Hindlimb muscle (tissue), 1 donor: ENCODE measurements at places on chromosomes 7 and 10. TPM values are rescaled to one million over a fixed set of nuclear protein-coding genes. Genes with fewer than 3 reads are reported as not detected.

DNA sequence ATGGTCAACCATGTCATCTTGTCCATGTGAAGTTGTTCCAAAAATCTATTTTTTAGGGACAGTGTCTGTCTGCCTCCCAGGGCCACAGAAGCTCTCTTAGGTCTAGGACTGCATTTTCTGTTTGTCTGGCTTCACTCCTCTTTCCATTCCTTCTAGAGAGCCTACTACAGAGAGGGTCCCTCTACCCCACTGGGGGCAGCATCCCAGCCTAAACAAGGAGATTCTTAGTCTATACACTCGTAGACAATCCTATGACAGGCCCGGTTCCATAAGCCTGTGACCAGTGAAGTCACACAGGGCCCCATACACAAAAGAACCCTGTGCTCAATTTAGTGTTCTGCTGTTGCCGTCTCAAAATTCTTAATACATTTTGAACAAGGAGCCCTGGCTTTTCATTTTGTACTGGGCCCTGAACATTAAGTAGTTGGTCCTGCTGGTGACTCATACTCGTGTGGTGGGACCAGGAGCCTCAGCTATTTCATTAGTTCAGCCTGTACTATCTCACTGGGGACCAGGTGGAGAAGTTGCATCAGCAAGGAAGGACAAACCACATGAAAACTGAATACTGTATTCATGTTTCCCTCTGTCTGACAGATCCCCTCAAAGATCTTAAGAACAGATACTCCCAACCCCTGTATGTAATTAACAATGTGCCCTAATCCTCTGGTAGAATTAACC, 23.5 kb upstream of the FAM180A start:
- no peak for DNase-seq

DNA sequence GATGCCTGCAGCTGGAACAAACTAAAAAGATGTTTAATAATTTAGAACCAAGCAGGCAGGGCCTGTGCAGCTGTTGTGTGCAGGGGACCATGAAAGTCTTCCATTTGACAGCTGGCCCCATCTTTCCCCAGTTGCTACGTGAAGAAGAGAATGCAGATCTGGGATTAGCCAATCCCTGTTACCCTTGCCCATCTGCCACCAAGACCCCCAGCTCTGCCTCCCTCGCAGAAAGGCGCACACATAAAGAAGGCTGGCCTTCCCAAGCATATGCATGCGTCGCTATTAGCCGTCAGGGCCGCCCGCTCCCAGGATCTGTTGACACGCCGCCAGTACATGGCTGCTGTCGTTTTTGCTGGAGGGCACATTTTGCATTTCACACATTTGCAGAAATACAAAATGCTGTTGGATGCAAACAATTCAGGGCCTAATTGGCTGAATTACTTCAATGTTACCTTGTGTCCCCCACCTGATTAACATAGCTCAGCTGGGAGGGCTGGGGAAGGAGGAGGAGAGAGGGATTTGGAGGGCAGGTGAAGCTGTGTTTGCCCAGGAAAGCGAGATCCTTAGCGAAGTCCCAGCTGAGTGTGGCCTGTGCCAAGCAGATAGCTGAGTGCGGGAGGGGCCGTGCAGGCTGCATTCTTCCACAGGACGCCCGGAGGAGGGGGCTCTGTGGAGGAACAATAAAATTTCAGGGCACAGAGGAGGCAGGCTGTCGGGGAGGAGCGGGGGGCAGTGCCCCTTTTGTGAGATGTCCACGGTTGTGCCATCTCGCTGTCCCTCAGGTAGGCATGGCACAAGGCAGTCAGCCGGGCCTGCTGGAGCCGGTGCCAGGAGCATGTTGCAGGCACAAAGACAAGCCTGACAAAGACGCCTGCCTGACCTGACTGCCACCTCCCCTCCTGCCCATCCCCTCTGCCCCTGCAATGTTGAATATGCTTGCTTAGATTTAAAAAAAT, 443.0 kb upstream of the MKI67 start:
- no peak for DNase-seq

DNA sequence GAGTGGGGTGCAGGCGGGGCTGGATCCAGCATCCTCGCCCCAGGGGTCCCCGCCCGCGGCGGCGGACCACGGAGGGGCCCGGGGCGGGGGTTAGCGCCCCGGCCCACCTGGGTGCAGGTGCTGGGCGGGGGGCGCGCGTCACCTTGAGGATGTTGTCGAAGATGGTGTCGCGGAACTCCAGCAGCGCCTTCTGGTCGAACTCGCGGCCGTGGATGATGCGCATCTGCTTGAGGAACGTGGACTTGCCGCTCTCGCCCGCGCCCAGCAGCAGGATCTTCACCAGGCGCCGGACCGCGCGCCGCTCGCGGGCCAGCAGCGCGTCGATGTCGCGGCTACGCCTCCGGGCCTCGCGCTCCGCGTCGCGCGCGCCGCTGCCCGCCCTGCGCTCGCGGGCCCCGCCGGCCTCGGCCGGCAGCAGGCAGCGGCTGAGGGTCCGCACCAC, 376 bp downstream of the GNA12 start:
- peak; percentile 33 for DNase-seq

DNA sequence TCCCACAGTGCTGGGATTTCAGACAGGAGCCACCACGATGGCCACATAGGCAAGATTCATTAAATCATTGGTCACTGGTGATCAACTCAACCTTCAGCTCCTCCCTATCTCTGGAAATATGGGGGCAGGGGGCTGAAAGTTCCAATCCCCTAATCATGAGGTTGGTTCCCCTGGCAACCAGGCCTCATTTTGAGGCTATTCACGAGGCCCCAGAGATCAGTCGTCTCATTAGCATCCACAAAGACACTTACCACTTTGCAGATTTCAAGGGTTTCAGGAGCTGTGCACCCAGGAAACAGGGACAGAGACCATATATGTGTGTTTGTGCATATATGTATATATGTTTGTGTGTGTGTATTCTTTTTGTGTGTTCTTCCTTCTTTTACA, 7.7 kb upstream of the GUSB start:
- DNase-seq: no peak

DNA sequence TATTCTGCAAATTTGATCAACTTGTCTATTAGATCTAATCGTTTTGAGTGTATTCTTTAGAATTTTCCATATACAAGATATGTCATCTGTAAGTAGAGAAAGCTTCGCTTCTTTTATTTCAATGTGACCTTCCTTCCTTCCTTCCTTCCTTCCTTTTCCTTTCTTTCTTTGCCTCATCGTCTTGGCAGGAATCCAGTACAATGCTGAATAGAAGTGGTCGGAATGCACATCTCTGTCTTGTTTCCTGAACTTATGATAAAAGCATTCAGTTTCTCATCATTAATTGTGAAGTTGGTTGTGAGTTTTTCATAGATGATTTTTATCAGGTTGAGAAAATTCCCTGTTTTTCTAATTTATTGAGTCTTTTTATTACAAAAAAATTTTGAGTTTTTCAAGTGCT, 300.7 kb upstream of the ZNF32 start:
- no peak for DNase-seq

DNA sequence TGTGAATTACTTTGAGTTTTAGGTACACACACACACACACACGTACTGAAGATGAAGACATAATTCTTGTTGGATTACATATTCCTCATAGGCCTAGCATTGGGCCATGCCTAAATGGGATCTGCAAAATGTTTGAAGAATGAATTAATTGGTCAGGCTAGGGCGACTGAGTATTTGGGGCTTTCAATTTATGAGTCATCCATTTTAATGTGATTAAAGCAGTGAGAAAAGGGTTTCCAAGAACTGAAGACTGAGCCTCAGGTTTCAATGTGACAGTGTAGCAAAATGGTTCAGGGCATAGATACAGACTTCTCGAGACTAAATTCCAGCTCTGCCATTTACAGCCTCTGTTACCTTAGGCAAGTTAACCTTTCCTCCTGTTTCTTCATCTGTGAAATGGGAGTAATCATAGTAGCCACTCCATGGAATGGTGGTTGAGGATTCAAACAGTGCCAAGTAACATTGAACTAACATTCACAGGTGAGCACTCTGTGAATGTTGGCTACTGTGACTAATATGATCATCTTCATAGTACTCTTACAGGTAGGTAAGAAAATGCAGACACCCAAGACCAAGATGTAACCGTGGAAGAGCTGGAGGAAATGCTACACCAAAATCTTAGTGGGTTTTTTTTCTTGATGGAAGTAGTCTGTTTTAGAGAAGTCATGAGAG, 7.6 kb downstream of the BPGM start:
- no peak for DNase-seq

DNA sequence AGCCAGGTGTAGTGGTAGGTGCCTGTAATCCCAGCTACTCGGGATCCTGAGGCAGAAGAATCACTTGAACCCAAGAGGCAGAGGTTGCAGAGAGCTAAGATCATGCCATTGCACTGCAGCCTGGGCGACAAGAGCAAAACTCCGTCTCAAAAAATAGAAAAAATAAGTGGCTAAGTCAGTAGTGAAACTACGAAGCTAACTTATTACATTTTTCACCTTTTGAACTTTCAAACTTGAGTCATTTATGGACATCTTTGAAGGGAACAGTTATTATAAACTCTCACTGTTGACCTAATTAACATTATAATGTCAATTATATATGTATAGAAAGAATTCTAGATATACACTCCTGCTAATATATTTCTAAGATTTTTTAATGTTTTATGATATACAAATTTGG, 541.5 kb upstream of the C7orf33 start:
- DNase-seq: no peak

- no peak for DNase-seq
Observed at GRCh38 chr7:150986099-150986512, 4.7 kb upstream of the NOS3 start.

- DNase-seq: no peak
Observed at GRCh38 chr7:42543953-42544352, 306.9 kb upstream of the GLI3 start.

DNA sequence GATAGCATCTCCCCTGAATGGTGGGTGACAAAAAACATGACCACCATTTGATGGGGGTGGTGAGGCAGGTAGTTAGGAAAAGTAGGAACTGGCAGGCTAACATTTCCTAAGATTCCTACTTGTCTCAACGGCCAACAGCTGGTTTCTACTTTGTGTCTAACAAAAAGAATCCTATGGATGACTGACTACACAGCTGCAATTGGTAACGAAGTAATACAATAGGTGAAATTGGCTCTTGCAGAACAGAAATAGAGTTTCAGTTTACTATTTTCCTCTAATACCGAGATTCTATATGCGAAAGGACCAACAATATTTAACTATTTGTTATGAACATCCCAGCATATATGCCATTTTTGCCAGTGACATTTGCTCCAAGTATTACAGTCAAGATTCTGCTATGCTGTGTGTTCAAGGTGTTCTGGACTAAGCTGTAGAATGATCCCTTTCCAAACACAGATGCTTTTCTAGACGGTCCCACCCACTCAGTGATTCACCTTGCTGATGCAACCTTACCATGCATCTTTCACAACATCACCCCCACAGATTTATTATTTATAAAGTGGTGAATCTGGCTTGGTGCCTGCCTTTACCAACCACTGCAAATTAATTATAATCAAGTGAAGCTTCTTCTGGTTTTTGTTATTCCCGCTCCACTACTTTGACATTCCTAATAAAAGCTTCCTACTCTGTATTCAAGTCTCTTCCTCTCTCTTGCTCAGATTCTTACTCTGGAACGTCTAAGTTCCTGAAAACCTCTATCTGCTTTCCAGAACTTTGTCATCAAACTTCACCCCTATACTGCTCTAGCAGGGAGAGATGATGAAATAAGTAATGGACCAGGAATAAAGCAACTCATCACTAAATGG, 16.8 kb downstream of the BBIP1 start:
- no peak for DNase-seq

GRCh38 chr7:151925446-151926335, 30.6 kb upstream of the GALNTL5 start:
- no peak for DNase-seq

DNA sequence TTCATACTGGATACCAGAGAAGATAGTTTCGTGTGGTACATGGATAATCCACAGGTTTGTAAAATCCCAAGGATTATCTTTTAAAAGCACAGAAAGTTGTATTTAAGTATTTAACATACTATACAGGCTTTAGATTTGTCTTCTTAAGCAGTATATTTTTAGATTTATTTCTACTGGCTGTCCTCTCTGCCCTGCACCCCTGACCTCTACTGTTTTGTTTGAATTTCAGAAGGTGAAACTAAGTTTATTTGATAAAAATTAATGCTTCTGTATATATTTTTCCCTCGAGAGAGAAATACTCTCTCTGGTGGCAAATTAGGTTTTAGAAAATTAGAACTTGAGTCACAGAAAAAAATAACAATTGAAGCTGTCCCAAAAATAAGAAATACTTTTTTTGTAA, 18.8 kb downstream of the PLEKHA1 start:
- DNase-seq: no peak

DNA sequence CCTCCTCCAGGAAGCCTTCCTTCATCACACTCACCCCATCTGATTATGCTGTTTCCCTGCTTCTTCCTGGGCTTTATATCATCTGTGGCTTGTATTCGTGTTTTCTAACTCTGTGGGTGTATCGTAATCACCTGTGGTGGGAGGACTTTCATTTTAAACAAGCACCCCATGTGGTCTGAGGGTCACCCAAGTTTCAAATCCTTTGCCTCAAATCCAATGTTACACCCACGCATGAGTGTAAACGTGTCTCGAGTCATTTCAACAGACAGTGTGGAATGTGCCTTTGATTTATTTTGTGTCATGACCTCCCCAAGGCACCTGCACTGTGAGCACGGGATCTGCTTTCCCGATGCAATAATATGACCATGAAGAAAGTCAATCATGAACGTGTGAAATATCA, 17.5 kb upstream of the LYZL2 start:
- no peak for DNase-seq

GRCh38 chr10:44832595-44833390, 78.3 kb upstream of the TMEM72 start:
- no peak for DNase-seq

GRCh38 chr10:116720241-116720643, 22.1 kb downstream of the HSPA12A start:
- no peak for DNase-seq

DNA sequence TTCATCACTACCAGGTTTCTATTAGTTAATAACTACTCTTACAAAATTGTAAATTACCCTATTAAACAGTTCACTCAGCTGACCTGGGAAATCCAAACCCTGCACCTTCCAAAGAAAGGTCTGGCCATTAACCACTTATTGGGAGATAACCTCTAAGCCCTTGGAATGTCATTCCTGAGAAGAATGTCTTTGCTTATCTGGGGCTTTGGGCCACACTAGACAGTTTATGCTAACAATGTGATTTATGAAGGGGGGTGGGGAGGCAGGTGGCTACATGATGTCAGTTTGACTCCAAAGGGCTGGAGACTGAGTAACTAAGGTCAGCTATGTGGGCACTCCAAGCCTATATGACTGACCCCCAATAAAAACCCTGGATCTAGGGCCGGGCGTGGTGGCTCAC, 50.7 kb downstream of the AKR1D1 start:
- DNase-seq: no peak

- peak; percentile 69 for DNase-seq
Observed at GRCh38 chr10:3054183-3054850, 13.0 kb upstream of the PFKP start.

The VAX1 gene
- not detected for polyA plus RNA-seq

The TMEM184A gene
- 0.92 TPM for polyA plus RNA-seq

The TMEM213 gene
- 0.13 TPM for polyA plus RNA-seq

The DKK1 gene
- polyA plus RNA-seq: 0.44 TPM

The UCMA gene
- not detected for polyA plus RNA-seq
